ENCODE measurements at places on chromosomes 2 and 18.

DNA sequence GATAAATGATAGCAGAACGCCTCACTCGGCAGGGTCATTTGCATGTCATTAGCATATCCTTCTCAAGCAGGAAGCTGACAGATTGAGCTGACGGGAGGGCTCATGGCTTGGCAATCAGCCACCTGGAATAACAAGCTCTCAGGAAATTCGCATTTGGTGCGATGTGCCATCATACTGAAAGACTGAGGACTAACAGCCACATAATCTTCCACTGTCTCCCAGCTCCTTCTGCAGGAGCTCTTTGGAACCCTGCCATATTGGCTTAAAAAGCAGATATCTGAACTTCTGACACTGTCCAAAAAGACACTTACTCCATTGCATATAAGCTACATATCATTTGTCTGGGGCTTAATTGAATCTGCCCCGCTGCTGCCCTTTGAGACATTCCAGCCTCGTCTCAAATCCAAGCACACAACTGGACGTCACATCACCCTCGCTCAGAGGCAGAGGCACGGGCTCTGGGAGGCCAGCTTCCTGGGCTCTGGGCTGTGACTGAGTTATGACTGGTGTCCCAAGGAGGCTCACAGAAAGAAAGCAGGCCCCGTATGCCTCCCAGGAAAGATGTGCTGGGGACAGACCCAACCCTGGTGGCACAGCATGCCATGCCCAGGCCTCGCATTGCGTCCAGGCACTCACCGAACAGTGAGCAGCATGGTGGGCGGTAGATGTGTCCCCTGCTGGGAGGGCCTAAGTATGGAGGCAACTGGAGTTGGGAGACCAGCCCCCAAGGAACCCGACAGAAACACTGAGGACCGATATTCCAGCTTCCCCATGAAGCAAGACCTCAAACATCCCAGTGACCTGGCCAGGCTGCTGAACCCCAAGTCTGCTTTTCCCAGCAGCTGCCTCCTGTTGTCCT lies 228.0 kb downstream of the ATAD2B start:
- peak; percentile 75 for DNase-seq

DNA sequence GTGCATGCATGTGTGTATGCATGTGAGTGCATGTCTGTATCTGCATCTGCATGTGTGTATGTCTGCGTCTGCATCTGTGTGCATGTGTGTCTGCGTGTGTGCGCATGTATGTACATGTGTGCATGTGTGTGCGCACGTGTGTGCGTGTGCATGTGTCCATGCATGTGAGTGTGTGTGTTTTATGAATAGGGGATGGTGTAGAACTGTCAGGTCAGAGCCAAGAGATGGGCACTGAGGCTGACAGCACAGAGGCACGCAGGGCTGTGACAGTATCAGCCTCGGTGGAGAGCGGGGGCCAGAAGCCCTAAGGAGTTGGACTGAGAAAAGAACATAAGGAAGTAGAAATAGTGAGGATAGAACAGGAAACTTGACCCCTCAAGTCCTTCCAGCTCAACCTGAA lies 494.0 kb upstream of the MYT1L start:
- no peak for DNase-seq

DNA sequence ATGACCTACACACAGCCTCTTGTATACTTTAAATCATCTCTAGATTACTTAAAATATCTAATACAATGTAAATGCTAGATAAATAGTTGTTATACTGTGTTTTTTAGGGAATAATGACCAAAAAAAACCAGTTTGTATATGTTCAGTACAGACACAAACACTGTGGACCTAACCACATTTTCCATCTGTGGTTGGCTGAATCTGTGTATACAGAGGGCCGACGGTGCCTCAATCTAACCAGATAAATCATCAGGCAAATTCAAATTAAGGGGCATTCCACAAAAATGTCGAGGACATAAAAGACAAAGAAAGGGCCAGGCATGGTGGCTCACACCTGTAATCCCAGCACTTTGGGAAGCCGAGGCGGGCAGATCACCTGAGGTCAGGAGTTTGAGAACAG lies 14.1 kb downstream of the MGAT4A start:
- DNase-seq: no peak

- DNase-seq: no peak
Observed at GRCh38 chr2:195535911-195536522, 121.0 kb upstream of the SLC39A10 start.

DNA sequence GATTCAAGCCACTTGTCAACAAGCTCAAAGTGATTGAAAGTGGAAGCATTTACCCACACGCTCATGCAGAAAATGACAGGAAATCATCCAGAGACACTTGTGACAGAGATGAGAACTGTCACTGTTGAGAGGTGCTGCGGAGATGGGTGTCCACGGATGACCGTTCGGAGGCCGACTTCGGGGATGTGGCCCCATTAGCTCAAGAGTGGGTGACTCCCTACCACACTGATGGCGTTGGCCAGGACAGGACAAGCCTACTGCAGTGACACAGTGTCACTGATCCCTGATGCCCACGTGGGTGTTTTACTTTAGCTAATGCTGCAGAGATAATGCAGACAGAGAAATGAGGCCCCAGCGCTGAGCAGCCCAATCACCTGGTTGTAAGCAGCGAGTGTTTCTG lies 81.5 kb upstream of the YWHAQ start:
- no peak for DNase-seq

DNA sequence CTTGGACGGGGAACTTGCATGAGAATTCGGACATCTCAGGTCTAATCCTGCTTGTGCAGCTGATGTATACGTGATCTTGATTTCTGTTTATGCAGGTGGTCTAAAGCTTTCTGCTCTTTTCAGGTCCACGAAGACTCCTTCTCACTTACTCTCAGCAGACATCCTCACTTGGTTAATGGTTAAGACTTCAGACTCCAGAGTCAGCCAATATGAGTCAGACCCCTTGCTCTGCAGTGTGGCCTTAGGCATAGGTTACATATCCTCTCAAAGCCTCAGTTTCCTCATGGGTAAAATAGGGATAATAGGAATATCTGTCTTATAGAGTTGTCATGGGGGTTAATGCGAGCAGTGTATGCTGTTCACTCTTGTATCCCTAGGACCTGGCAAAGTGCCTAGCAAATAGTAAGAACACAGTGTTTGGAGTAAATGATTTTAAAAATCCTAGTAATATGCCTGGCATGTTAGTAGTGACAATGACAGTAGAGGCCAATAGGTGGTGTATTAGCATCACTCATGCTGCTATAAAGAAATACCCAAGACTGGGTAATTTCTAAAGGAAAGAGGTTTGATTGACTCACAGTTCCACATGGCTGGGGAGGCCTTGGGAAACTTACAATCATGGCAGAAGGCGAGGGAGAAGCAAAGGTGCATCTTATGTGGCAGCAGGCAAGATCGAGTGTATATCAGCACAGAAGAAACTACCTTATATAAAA lies 42.3 kb downstream of the XRCC5 start:
- DNase-seq: no peak

DNA sequence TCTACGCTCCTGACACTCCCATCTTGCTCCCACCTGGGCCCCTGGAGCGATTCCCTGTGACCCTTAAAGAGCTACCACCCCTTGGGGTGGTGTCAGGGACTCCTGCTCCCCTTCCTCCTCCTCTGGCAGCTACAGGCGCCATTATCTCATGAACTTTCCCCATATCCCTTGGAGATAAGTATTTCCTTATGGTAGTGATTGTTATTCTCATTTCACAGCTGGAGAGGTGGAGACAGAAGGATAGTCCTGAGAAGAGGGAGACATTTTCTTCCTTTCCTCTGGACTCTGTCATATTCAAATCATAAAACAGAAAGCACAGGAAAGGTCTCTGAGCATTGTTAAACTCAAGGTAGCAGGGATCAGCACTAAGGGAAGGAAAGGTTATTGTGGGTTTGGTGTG lies 34.6 kb downstream of the RDH14 start:
- no peak for DNase-seq

GRCh38 chr18:58618822-58619595 lies 9.9 kb downstream of the ALPK2 start:
- no peak for DNase-seq

GRCh38 chr2:181656450-181657291 lies at the start of gene CERKL:
Gene CERKL (minus strand): TSS chr2:181657105. CDS start chr2:181657006, 99 bp downstream.
- peak; percentile 83 for DNase-seq

- DNase-seq: no peak
Observed at GRCh38 chr18:55830544-55830943, 242.6 kb upstream of the TCF4 start.

DNA sequence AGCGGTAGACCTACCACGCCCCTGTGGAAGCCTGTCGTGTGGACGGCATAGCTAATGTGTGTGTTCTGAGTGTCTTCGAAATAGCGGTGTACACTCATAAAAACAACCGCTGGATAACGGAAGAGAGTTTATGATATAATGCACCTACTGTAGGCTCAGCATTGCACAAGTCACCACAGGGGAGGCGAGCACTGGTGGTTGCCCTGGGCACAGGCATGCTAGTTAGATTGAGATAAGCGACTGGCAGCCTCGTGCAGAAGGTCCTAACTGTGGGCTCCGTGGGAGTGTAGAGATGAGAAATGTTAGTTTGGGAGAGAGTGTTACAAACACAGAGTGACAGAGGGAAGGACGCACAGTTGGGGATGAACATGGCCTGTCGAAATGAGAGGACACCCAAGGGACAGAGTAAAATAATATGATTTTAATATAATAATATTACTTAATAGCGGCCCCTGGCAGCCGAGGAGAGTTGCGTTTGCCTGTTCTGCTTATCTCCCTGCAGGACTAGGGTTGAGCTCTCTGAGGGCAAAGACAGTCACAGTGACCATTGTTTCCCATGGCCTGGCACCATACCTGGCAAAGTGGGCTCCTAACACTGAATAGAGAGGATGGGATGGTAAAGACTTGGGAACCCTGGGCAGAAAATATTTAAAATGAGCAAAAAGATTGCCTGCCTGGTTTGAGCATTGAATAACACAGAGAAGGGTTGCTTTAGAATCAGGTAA lies 204.2 kb downstream of the GBX2 start:
- DNase-seq: no peak

GRCh38 chr2:159201360-159202063 lies 85.0 kb downstream of the WDSUB1 start:
- no peak for DNase-seq

Data from NCI-H2171 treated with DMSO at 0.1 percent for 48 hours (cell line).